ENCODE measurements at places on chromosomes 7 and 10.

GRCh38 chr7:95927756-95928155, 155.4 kb downstream of the DYNC1I1 start:
- no peak for DNase-seq

DNA sequence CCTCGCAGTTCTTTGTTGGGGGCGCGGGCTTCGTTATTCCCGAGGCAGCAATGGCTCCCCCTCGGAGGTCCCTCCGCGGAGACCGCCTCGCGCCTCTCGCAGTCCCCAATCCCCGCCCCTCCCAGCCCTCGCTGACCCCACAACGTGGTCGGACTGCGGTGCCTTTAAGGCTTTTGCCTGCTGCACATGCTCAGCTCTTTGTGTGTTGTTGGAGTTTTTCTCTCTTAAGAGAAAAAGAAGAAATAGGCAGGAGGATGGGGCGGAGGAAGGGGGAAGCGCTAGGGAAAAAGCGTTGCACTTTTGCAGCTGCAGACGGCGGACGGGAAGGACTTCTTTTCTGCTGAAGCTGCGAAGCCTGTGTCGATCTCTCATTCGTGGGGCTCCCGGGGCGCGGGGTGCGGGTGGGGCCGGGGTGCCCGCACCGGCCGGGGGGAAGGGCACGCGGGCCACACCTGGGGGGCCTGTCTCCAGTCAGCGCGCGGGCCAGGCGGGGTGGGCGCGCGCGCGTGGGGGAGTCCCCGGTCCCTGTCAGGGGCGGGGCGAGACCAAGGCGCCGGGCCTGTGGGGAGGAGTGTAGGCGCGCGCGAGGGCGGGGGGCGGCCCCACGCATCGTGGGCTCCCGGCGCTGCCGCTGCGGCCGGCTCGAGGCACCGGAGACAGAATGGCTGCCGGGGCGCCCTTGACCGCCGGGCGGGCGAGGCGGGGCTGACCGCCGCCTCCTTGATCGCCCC, 445 bp upstream of the ATRNL1 start:
- DNase-seq = no peak

DNA sequence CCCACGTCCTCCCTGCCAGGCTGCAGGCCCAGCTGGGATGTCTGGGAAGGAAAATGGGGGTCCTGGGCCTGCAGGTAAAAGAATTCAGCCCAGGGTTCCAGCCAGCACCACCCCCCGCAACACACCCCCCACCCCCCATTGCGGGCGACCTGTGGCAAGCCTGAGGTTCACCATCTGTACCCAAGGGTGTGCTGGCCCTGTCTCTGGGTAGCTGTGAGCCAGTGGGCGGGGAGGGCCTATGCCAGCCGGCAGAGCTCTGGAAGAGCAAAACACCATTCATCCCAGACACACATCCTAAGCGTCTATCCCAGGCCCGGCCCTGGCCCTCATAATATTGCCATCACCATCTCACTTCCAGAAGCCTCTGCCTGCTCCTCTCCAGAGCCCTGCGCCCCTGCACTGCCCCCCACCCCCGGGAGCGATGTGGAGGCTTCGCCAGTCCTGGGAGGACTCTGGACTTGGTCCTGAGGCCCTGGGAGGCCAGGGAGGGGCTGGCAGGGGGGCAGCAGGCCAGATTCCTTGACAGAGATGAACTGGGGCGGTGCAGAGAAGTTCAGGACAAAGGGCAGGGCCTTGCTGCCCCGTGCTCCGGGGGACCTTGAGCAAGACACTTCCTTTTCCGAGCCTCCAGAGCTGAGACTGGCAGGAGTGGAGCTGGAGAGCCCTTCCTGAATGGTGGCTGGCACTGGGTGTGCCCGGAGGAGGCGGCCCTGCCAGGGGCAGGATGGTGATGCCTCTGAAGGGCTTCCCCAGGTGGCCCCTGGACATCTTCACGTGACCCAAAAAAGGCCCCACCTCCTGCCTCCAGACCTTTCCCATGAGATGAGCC, 8.7 kb upstream of the TTYH3 start:
- DNase-seq = no peak

DNA sequence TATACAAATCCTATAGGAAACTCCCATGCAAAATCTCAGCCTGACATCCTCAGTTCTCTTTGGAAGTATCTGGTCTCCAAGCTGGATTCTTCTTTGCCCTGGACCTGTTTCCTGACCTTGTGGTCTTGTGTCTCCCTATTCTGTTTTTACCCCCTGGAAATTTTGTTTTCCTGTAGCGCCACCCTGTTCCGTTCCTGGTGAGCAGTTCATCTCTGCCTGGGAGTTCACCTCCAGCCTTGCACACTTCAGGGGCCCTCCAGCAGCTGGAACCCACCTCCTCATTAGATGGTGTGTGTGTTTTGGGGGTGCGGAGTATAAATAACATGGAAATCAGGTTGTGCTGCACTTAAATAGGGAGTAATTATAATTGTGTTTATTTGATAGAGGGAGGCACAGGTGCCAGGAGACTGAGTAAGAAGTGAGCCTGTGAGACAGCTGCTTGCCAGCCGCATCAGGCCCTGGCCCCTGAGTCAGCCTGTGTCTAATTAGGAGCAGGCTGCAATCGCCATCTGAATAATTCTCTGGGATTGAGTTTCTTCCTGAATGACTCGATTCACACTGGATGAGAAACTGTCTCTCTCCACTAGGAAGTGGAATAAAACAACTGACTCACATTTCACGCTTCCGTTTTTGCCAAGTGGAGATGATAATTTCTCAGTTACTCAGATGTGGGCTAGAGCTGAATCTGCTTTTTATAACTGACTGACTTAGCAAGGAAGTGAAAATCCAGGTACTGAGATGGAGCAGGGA, 69.4 kb upstream of the HECTD2 start:
- peak; percentile 20 for DNase-seq

- DNase-seq = no peak
Measured at GRCh38 chr7:55271069-55271626, 94.0 kb upstream of the LANCL2 start.
